ENCODE measurements at places on chromosomes 5 and 9. TPM values are rescaled to one million over a fixed set of nuclear protein-coding genes. Genes with fewer than 3 reads are reported as not detected.

Gene CBY3
- not detected for total RNA-seq

- DNase-seq, result no peak
- H3K27ac ChIP-seq, result no peak overlapping the region
- H3K27me3 ChIP-seq, result no peaks in the 10 kb centered on the region
- no peak overlapping the region for H3K4me3 ChIP-seq
- H3K4me1 ChIP-seq, result no peaks in the 10 kb centered on the region
- H3K36me3 ChIP-seq, result no peaks in the 10 kb centered on the region
Observed at GRCh38 chr9:22257026-22257816, 189.4 kb upstream of the DMRTA1 start.

Gene CIZ1
- total RNA-seq, result 60.2 TPM

Gene ZNF879
- 6.3 TPM for total RNA-seq

- H3K27ac ChIP-seq, result no peak overlapping the region
- no peak overlapping the region for H3K4me3 ChIP-seq
- no peaks in the 10 kb centered on the region for H3K4me1 ChIP-seq
- no peaks in the 10 kb centered on the region for H3K36me3 ChIP-seq
- DNase-seq, result no peak
Observed at GRCh38 chr9:124511891-124512805, 4.9 kb upstream of the NR5A1 start.

All from sigmoid colon (tissue), 7 donors.